Heart left ventricle (tissue), 16 donors: ENCODE measurements at places on chromosomes 1 and 21. TPM values are rescaled to one million over a fixed set of nuclear protein-coding genes. Genes with fewer than 3 reads are reported as not detected.

TNFRSF14 gene
- total RNA-seq: 14.3 TPM

IRF6 gene
- total RNA-seq: 32.4 TPM

ALX3 gene
- not detected for total RNA-seq

COL11A1 gene
- not detected for total RNA-seq

ZNF695 gene
- total RNA-seq: not detected

LMOD1 gene
- total RNA-seq: 6.4 TPM

CR1 gene
- 19.3 TPM for total RNA-seq

TNFRSF4 gene
- total RNA-seq: 23.8 TPM

SPRR1A gene
- not detected for total RNA-seq

C1orf226 gene
- 5.9 TPM for total RNA-seq

ZBTB8B gene
- not detected for total RNA-seq

EPHA10 gene
- total RNA-seq: 0.60 TPM

ERG gene
- total RNA-seq: 11.6 TPM

C4BPA gene
- total RNA-seq: not detected

CRNN gene
- total RNA-seq: not detected

ILDR2 gene
- total RNA-seq: 4.6 TPM

LAMC2 gene
- 1.9 TPM for total RNA-seq

TEX38 gene
- not detected for total RNA-seq

CFAP410 gene
- 12.7 TPM for total RNA-seq

ITLN2 gene
- not detected for total RNA-seq

HEYL gene
- total RNA-seq: 18.8 TPM
